ENCODE measurements at places on chromosomes 7 and 10. TPM values are rescaled to one million over a fixed set of nuclear protein-coding genes. Genes with fewer than 3 reads are reported as not detected.

The OPN1SW gene
- polyA plus RNA-seq = not detected

GRCh38 chr10:132851451-132851850, 65.5 kb upstream of the NKX6-2 start:
- H3K27ac ChIP-seq = no peak overlapping the region
- no peak overlapping the region for H3K4me3 ChIP-seq
- no peaks in the 10 kb centered on the region for H3K36me3 ChIP-seq
- no peak for DNase-seq
- peaks cover 6% of the 10 kb centered on the region for H3K4me1 ChIP-seq

The HOXA2 gene
- not detected for polyA plus RNA-seq

DNA sequence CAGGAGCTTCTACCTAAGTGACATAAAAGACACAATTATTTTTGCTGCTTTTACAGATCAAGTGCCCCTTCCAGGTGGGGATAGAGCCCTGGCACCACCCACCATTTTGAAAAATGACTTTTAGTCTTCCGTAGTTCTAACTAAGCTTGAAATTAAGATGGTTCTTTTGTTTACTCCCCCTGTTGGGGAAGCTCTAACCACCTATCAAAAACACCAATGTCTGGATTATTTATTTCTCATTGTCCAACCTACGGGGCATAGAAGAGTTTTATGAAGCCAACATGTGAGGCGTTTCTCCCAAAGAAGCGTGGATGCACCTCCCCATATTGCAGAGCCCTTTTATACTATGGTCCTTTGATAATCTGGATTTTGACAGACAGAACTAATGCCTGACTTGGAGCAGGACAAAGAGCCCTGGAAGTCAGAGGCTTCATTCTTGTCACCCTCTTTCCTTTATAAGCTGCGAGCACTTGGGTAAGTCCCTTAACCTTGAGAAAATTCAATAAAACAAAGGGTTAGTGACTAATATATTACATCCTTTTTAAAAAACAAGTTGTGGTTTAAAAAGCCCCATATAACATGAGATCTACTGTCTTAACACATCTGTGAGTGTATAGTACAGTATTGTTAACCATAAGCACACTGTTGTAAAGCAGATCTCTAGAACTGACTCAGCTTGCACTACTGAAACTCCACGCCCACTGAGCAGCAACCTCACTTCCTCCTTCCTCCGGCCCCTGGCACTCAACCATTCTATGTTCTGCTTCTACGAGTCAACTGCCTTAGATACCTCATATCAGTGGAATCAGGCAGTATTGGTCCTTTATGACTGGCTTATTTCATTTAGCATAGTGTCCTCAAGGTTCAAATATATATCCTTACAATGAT, 67.5 kb downstream of the ATXN7L1 start:
- peak; percentile 70 for DNase-seq
- no peak overlapping the region for H3K4me3 ChIP-seq
- peak overlapping the region; percentile 60 for H3K27ac ChIP-seq
- no peaks in the 10 kb centered on the region for H3K36me3 ChIP-seq
- H3K4me1 ChIP-seq = peaks cover 56% of the 10 kb centered on the region

DNA sequence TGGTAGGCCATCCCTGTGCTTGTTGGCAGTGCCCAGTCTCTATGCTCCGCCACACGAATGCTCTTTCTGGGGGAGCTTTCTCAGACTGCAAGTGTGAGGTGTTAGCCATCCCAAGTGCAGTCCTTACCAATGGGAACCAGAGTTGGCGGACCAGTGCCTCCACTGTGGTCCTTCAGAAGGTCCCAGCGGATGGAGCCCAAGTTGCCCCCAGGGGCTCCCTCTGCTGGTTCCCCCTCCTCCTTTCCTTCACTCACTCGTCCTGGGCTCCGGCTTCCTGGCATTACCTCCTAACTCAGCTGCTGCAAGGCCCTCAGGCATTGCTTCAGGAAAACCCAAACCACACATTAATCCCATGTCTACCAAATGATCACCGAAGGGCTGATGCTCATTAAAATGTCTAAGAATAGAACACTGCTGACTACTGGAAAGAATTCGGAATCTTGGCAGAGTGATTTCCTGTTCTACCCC, 139.8 kb downstream of the CUBN start:
- H3K27ac ChIP-seq = no peak overlapping the region
- H3K27me3 ChIP-seq = no peaks in the 10 kb centered on the region
- no peaks in the 10 kb centered on the region for H3K4me1 ChIP-seq
- no peak for DNase-seq
- H3K4me3 ChIP-seq = no peak overlapping the region

The CTAGE6 gene
- polyA plus RNA-seq = 0.40 TPM

The MPP7 gene
- 27.6 TPM for polyA plus RNA-seq

DNA sequence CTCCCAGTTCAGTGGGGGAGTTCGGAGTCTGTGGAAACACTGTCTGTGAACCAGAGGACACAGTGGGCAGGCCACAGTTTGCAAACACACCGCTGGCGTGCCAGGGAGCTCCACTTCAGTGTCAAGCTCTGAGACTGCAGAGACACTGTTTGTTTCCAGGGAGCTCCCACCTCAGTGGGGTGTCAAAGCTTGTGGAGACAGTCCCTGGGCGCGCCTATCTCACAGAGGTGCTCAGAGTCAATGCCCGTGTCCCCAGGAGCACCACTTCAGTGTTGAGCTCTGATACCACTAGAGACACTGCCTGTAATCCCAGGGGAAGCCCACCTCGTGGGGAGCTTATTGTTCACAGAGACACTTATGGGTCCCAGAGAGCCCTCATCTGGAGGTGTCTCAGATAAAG, 4.3 kb downstream of the MYO1G start:
- DNase-seq = no peak
- no peak overlapping the region for H3K4me3 ChIP-seq
- peak overlapping the region; percentile 85 for H3K27ac ChIP-seq
- H3K27me3 ChIP-seq = no peaks in the 10 kb centered on the region
- H3K4me1 ChIP-seq = peaks cover 55% of the 10 kb centered on the region

The HTRA1 gene
- 0.21 TPM for polyA plus RNA-seq

DNA sequence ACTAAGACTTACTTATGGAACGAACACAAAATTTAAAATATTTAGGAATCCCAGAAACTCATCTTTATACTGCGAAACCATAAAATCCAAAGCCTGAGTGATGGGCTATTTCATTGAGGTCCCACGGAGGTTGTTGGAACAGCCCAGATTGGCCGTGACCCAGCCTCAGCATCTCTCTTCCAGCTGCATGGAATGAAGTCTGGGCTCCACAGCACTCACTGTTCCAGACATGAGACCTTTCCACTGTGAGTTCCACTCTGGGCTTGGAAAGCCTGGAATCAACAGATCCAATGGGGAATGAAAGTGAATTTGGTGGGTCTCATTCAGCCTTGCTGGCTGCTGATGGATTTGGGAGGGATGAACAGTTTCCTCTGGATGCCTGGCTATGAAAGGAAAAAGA, 184.9 kb downstream of the EMX2 start:
- DNase-seq = no peak
- H3K4me3 ChIP-seq = no peak overlapping the region
- H3K27me3 ChIP-seq = no peaks in the 10 kb centered on the region
- no peaks in the 10 kb centered on the region for H3K36me3 ChIP-seq
- no peaks in the 10 kb centered on the region for H3K4me1 ChIP-seq

DNA sequence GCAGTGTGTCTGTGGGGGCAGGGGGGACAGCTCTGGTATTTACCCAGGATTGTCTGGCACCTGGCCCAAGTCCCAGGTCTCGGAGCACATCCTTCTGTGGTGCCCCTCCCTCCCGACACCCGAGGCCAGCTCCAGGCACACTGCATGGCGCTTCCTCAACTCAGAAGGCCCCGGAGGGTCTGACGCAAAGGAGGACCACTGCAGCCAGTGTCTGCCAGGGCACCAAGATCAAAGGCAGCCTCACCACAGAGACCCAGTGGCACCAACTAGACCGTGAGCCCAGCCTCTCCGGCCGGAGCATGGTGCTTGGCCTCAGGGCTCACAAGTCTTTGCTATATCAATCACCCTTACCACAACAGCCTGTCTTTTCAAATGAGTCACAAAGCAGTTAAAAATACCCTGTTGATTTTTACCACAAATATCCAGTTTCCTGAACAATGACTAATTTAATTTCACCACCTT, 99.3 kb upstream of the DDC start:
- H3K27me3 ChIP-seq = no peaks in the 10 kb centered on the region
- no peak overlapping the region for H3K4me3 ChIP-seq
- no peak for DNase-seq
- H3K36me3 ChIP-seq = no peaks in the 10 kb centered on the region
- H3K4me1 ChIP-seq = peaks cover 60% of the 10 kb centered on the region

GRCh38 chr7:44678101-44678470, 70.6 kb upstream of the ZMIZ2 start:
- no peak overlapping the region for H3K4me3 ChIP-seq
- peaks cover 57% of the 10 kb centered on the region for H3K36me3 ChIP-seq
- no peak for DNase-seq
- H3K4me1 ChIP-seq = no peaks in the 10 kb centered on the region

- no peaks in the 10 kb centered on the region for H3K4me1 ChIP-seq
- H3K27ac ChIP-seq = no peak overlapping the region
- H3K36me3 ChIP-seq = no peaks in the 10 kb centered on the region
- H3K4me3 ChIP-seq = no peak overlapping the region
- DNase-seq = no peak
These were observed 6.1 kb downstream of the BICC1 start for GRCh38 chr10:58518775-58519174.

The PANK1 gene
- polyA plus RNA-seq = 1.9 TPM

GRCh38 chr7:51060536-51060935, 256.1 kb downstream of the COBL start:
- H3K36me3 ChIP-seq = no peaks in the 10 kb centered on the region
- no peak overlapping the region for H3K27ac ChIP-seq
- no peaks in the 10 kb centered on the region for H3K27me3 ChIP-seq
- no peak for DNase-seq
- no peak overlapping the region for H3K4me3 ChIP-seq
- no peaks in the 10 kb centered on the region for H3K4me1 ChIP-seq

The GRM3 gene
- not detected for polyA plus RNA-seq

The ACTR3C gene
- 3.6 TPM for polyA plus RNA-seq

The CACNB2 gene
- 0.81 TPM for polyA plus RNA-seq

- DNase-seq = no peak
- no peak overlapping the region for H3K4me3 ChIP-seq
- H3K27me3 ChIP-seq = no peaks in the 10 kb centered on the region
- H3K4me1 ChIP-seq = no peaks in the 10 kb centered on the region
- H3K27ac ChIP-seq = no peak overlapping the region
These were observed 45.6 kb upstream of the FIGNL1 start for GRCh38 chr7:50495746-50496145.

DNA sequence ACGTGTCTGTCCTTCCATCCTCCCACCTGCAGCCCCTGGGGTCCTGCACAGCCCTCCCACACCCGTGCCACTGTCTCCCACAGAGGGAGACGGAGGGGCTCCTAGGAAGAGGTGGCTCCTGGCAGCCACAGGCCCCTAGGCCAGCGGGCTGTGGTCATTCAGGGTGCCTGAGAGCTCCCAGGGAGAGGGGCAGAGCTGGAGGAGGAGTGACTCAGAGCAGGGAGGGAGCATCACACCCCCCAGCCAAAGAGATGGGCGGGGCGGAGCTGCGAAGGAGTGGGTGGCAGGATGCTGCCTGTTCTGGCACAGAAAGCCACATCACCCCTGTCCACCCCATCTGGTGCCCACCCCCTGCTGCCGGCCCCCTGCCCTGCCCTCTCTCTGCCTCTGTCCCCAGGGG, 50.5 kb downstream of the STK32C start:
- no peak overlapping the region for H3K27ac ChIP-seq
- no peak overlapping the region for H3K4me3 ChIP-seq
- H3K36me3 ChIP-seq = no peaks in the 10 kb centered on the region
- no peaks in the 10 kb centered on the region for H3K27me3 ChIP-seq
- peaks cover 3% of the 10 kb centered on the region for H3K4me1 ChIP-seq
- DNase-seq = no peak

The GNAT3 gene
- polyA plus RNA-seq = not detected

DNA sequence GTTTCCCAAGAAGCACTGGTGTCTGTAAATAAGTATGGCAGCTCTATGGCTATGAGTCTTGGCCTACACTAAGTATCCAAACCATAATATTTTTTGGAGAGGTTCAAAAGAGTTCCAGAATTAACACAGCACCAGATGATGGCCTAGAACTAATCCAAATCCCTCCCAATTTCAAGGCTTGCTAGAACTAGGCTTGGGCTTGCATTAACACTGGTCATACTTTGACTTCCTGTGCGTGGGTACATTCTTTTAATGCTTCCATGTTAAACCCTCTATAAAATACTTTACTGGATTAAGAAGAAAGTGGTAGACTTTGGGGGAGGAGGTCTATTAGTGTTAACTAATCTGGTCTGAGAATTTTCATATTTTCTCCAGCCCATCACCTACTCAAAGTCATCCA, 3.1 kb downstream of the AASS start:
- peaks cover 24% of the 10 kb centered on the region for H3K4me1 ChIP-seq
- H3K4me3 ChIP-seq = no peak overlapping the region
- DNase-seq = no peak
- H3K27me3 ChIP-seq = no peaks in the 10 kb centered on the region
- no peaks in the 10 kb centered on the region for H3K36me3 ChIP-seq

DNA sequence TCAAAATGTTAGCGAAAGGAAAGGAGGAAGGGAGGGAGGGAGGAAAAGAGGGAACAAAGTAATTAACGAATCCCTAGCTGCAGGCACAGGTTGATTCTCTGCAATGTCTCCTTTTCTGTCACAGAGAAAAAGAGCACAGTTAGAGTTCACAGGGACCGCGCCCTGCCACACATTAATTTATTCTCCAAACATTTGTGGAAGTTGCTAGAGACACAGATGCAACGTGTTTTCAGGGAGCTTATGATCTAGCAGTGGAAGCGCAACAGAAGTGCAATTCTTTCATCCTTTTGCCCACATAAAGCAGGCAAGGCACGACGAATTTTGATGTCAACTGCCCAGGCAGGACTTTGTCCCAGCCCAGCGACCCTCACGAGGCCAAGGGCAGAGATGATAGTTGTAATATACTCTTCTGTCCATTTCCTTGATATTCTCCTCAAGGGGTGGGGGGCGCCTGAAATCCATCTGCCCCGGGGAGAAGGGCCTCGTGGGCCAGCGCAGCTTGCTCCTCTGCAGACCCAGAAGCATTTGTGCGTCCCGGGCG, 101.7 kb upstream of the ZNF438 start:
- H3K27ac ChIP-seq = peak overlapping the region; percentile 45
- H3K4me3 ChIP-seq = peak overlapping the region; percentile 59
- no peaks in the 10 kb centered on the region for H3K27me3 ChIP-seq

The FGL2 gene
- 2.5 TPM for polyA plus RNA-seq

GRCh38 chr10:79392506-79393176, 45.4 kb downstream of the PPIF start:
- no peak overlapping the region for H3K4me3 ChIP-seq
- no peaks in the 10 kb centered on the region for H3K36me3 ChIP-seq
- no peak for DNase-seq
- H3K27me3 ChIP-seq = no peaks in the 10 kb centered on the region
- H3K4me1 ChIP-seq = no peaks in the 10 kb centered on the region

The CYP3A5 gene
- 0.45 TPM for polyA plus RNA-seq

The TAS2R41 gene
- not detected for polyA plus RNA-seq

DNA sequence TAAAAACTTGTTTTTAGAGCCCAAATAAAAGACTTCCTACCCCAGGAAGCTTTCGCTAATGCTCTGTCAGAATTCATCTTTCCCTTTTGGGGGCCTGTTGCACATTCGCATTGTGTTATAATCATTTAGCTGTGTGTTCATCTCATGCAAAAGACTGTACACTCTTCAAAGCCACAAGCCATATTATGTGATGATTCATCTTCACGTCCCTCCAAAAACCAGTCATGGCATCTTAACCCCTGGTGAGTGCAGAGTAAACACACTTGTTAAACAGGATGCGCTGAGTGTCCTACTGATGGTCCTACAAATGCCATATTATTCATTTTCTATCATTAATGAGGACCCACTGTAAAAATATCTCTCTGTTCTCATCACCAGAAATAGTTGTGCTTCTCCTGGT, 235.4 kb downstream of the KIAA1217 start:
- peaks cover under 1% of the 10 kb centered on the region for H3K4me1 ChIP-seq
- H3K27me3 ChIP-seq = no peaks in the 10 kb centered on the region
